ENCODE measurements at places on chromosomes 7 and 10.
A peak's percentile ranks its signal among the peaks of the same experiment; 100 is the strongest.

GRCh38 chr10:132429281-132430230 lies 32.6 kb downstream of the PWWP2B start:
- no peak for DNase-seq

- no peak for DNase-seq
Observed at GRCh38 chr7:91127959-91128358, 136.3 kb upstream of the FZD1 start.

- DNase-seq: no peak
Observed at GRCh38 chr7:4158441-4159153, 523.5 kb upstream of the FOXK1 start.

DNA sequence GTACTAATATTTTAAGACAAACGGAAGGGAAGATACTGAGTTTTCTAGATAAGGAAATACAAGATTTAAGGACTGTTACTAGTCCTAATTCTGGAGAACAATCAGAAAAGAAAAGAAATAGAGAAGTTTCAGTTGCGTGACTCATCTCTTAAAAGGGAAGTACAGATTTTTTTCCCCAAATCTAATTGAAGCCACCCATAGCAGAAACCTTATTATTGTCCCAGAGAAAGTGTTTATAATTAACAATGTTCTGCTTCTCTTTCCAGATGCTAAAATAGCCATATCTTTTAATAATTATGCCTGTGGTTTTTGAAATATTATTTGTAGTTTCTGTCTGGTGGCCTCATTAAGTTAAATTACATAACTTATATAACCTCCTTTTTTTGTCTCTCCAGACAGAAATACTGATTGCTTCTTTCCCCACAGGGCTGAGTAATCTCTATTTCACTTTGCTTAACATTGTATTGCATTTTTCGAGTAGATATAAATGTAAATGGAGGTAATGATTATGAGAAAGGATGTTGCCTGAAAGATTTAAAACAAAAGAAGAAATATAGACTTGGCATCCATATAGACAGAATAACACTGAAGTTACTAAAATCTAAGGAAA lies 240.7 kb upstream of the MBL2 start:
- no peak for DNase-seq

DNA sequence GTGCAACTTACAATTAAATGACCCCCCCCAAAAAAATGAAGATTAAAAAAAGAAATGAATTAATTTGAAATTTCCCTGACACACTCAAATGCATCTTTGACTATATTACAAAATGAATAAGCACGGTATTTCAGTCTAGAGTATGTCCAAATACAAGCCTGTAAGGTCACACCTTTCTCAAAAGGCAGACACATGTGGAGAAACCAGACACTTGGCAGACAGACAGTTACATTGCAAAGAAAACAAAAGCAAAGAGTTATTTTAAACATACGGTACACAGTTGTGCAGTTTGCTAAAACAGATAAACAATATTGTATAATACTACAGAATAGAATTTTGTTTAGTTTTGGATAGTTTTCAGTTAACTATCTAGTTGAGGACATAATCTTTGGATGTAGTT lies 153.0 kb downstream of the ATE1 start:
- no peak for DNase-seq

DNA sequence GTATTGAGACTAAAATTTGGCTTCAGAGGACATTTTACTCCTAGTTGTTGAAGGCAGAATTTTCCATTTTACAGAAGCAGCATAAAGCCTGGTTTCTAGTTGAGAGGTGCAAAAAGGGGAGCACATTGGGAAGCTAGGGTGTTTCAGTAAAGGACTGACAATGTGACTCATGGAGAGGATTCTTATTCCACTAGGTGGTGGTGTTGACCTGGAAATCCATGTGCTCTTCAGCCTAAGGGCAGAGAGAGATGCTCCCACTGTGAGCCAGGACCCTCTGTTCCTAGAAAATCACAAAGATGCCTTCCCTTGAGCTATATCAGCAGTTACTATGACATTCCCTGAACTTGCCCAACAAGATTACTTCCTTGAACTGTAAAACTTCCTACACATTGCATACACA lies 687.8 kb downstream of the IPMK start:
- DNase-seq: no peak

DNA sequence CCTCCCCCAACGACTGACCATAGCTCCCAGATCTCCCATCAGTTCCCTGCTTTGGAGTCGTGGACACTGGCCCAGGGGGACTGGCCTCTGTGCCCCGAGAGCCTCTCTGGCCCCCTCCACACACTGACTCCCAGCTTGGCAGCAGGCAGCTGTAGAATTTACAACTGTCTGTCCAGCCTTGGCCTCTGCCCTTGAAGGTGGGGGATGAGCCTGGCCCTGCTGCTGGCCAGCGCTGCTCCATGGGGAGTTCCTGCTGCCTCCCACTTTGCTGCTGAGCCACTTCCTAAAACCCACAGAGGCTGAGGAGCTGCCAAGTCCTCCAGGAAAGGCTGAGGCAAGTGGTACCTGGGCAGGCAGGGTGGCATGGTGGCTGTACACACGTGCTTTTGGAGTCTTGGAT lies 147.1 kb downstream of the WDR11 start:
- no peak for DNase-seq

DNA sequence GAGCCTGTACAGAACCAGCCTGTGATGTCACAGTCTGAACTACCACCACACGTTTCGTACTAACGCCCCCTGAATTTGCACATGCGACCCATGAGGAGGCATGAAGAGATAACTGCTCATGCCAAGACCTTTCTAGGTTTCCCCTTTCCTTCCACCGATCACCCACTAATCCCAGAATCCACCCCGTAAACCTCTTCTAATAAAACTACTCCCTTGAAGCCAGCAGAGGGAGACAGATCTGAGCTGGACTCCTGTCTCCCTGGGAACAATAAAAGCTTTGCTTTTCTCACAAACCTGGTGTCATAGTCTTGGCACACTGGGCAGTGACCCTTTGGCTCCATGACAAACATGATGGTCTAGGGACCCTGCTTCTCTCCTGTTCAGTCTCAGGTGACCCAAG lies 144.5 kb downstream of the FRMD4A start:
- no peak for DNase-seq

DNA sequence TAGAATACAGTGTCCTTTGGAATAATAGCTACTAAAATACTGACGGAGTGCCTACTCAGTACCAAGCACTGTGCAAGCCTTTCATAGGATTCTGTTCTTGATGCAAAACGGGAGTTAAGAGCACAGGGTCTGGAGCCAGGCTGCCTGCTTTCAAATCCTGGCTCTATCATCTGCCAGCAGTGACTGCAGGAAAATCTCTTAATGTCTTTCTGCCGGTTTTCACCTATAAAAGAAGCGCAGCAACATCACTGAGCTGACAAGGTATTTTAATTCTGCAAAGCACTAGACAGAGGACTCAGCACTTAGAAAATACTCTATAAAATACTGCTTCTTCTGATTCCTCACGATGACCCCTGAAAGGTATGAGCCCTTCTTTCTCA lies 659 bp downstream of the FIGNL1 start:
- no peak for DNase-seq

DNA sequence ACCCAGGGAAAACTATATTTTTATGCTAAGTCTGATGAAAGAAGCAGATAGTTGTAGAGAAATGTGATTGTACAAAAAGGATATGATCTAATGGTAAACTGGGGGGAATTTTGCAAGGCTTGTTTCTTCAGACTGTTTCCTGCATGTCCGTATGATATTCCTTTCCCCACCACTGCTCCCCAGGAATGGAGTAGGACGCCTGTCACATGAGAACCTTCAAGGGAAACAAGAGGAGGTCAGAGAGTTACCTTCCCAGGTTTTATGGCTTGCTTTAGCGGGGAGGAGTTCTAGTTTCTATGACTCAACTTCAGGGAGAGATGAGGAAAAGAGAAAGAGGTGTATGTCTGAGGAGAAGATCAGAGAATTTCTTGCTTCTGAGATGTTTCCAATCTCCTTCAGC lies 16.4 kb upstream of the ITPRID1 start:
- DNase-seq: no peak

DNA sequence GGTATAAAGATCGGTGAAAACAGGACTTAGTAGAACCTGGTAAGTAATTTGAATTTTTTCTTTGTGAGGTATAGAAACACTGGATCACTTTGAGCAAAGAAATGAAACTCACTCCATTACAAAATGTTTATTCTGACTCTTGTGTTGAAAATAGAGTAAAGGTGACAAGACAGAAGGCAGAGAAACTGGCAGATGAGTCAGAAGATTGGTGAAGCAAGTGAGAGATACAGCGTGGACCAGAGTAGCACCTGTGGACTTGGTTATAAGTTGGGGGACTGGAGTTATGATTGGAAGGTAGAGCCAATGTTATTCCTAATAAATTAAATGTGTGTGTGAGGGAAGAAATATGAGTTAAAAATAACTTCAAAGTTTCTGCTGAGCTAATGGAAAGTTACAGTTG lies 620.9 kb downstream of the ZWINT start:
- DNase-seq: no peak

GRCh38 chr10:7519351-7519750 lies 108.5 kb upstream of the SFMBT2 start:
- no peak for DNase-seq

- peak; percentile 57 for DNase-seq
Observed at GRCh38 chr10:25766687-25767221, 167.3 kb upstream of the MYO3A start.

GRCh38 chr7:100024020-100024619 lies 8.7 kb downstream of the ZKSCAN1 start:
- no peak for DNase-seq

- no peak for DNase-seq
Observed at GRCh38 chr7:128362670-128363069, 1.2 kb upstream of the PRRT4 start.

GRCh38 chr7:139776486-139777132 lies 1.2 kb downstream of the HIPK2 start:
- no peak for DNase-seq

- no peak for DNase-seq
Observed at GRCh38 chr10:105540381-105540780, 899.3 kb downstream of the SORCS3 start.

DNA sequence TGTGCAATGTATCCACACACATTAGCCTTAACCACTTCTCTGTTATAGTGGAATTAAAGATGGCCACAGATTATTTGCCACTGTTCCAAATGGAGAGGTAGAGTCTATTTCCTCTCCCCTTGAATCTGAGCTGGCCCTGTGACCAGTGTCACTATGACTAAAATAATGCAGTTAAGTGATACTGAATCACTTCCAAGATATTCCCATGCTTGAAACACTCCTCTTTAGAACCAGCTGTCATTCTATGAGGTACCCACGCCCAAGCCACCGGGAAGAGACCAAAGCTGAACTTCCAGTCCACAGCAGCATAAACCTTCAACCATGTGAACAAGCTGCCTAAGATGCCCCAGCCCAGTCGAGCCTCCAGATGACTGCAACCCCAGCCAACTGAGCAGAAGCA lies 2.1 kb upstream of the DHX32 start:
- DNase-seq: no peak

DNA sequence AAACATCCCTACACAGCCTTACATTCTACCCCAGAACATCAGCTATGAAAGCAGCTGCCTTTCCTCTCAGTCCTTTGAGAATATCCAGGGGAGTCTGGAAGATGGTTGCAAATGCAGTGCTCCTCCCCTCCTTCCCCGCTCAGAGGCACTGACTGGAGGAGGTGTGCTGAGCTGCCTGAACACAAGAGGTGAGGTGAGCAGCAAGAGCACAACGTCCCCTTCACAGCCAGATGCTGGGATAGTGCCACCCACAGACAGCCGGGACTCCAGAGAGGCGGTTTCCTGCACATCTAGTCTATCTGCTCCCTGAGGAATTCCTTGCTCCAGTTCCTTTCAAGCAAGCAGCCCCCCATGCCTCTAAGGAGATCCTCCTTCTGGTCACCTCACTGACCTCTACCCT lies 74.2 kb downstream of the EZH2 start:
- peak; percentile 80 for DNase-seq

DNA sequence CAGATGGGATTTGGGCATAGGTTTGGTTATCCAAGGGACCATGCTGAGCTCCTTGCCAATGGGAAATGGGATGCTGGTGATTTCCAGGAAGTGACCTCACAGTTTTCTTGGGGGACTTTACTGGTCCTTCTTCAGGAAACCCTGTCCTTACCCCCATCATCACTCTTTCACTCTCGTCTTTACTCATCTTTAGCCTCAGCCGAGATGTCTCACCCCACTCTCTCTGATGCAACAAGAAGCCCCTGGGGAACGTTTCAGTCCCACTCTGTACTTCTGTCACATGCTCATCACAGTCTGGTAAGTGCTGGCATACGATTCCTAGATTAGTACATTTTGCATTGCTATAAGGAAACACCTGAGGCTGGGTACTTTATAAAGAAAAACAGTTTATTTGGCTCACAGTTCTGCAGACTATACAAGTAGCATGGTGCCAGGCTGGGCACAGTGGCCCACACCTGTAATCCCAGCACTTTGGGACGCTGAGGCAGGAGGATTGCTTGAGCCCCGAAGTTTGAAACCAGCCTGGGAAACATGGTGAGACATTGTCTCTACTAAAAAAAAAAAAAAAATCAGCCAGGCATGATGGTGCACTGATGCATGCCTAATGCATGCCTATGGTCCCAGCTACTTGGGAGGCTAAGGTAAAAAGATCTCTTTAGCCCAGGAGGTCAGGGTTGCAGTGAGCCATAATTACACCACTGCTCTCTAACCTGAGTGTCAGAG lies 63.5 kb upstream of the VKORC1L1 start:
- DNase-seq: no peak

- DNase-seq: no peak
Observed at GRCh38 chr10:76559892-76560220, 1077.8 kb downstream of the KCNMA1 start.

DNA sequence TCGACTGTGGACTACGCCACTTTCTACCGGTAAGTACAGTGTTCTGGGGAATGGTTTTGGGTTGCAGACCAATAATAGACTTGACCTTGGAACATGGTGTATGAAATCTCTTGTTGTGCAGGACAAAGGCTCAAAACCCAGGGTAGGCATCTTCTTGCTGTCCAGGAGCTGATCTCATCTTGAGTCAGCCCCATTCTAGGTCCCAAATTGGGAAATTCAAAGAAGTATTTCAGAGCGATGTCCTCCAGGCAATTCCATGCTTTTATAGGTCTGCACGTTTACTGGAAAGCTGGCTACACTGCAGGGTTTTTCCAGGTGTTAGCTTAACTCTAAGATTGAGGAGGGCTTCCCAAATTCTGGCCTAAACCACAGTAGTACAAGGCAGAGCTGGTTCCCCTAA lies 180.7 kb downstream of the BMPER start:
- DNase-seq: no peak

GRCh38 chr7:2804227-2804763 lies 39.8 kb downstream of the GNA12 start:
- no peak for DNase-seq

DNA sequence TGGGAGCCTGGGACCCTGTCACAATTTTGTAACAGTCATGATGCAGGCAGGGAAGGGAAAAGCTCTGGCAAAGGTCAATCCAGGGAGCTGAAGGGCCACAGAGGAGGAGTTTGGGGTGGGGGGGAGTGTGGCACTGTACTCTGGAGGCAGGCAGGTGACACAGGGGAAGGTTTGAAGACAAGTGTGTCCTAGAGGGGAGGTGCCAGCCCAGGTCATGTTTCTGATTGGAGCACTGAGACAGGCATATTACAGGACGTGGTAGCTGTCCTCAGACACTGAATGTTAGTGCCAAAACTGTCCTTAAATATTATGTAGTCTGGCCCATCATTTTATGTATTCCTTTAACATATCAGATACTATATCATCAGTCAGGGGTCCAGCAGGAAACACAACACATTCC lies 75.6 kb upstream of the LRRC4 start:
- no peak for DNase-seq
